D341Med (cell line): ENCODE measurements at places on chromosomes 1 and 21.
A peak's percentile ranks its signal among the peaks of the same experiment; 100 is the strongest.

DNA sequence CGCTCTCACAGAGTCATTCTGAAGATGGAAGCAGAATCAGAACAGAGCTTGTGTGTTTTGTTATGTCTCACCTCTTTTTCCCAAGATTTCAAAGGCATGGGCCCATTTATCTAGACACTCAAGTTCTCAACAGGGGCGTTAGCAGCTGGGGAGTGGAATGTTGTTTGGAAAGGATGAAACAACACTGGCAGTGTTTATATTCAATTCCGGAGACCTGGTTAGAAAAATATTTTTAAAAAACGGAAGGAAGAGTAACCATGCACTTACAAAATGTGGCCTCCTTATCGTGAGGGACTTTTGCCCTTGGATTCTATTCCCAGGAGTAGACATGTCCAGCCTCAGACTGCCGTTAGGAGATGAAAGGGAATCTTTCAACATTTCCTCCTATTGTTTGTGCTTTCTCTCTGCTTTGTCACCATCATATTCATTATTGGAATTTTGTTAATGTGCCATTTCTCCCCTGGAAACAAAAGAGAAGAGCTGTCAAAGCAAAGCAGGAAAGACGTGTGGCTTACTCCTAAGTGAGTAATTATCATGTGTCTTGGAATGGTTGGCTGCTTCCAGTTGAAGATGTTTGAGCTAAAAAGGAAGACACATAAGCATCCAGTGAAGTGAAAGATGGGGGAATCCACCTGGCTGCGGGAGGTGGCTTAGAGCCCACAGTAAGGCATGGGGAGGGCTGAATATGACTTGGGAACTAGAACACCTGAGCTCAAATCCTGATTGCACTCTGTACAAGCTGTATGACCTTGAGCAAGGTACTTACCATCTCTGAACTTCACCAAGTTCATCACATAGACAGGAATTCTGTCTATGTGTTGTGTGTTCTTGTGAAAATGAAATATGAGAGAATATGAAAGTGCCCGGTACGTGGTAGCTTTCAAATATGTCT, 71.7 kb upstream of the JUN start:
- DNase-seq, result no peak

DNA sequence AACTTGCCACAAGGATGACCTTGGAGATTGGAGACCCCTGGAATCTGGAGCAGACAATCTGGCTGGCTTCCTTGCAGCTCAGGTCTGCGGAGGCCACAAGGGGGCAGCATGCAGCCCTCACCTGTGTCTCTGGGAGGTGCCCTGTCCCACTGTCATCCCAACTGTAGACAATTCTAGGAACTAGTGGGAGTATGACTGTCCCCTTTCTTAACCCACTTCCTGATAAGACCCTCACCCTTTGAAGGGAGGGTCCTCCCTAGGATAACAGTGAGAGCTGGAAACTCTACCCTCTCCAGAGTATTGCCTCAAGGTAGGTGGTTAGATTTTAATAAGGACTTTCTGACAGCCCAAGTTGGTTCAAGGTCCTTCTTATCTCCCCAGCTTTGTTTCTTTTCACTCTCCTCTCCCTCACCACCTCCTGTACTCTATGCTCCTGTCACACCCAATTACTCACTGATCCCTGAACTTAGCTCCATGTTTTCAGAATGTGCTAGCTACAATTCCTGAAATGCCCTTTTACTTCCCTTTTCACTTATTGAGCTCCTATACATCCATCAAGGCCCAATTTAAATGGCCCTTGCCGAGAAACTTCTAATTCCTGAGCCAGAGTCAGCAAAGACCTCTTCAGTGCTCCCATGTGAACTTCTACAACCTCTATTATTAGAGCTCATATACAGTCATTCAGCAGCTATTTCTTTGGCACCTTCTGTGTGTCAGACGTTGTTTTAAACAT, 9.2 kb upstream of the KCNQ4 start:
- peak; percentile 73 for DNase-seq

- DNase-seq, result no peak
Observed at GRCh38 chr1:202202500-202203168, 9.0 kb downstream of the LGR6 start.

GRCh38 chr1:156666862-156667609, 10.2 kb downstream of the NES start:
- DNase-seq, result no peak

DNA sequence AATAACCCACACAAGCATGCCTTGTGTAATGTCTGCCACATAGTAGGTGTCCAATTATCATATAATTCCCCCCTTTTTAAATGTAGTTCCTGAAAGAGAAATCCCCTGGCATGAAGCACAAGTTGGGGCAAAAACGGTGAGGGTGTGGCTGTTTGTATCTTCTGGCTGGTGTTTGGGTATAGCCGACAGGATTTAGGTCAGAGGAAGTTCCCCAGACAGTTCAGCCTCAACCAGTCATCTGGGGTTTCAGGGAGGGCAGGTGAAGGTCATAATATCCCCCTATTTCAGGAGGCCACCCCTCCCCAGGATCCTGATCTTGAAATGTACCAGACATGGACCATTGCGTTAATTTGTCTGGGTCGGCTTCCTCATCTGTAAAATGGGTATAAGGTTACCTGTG, 29.1 kb upstream of the JUN start:
- DNase-seq, result no peak

DNA sequence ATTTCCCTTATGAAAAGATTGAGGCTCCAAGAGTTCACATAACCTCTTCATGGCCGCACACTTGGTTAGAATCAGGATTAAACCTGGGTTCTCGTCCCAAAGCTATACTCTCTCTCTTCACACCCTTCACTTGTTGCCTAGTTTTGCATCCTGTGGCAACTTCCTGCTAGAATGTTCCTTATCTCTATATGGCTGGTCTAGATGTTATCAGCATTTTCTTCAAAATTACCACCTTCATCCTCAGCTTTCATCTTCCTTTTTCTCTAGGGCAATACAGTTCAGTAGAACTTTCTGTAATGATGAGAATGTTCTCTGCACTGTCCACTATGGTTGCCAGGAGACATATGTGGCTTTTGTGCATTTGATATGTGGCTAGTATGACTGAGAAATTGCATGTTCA, 31.1 kb upstream of the BCAR3 start:
- no peak for DNase-seq

GRCh38 chr1:205791568-205792180, 16.4 kb upstream of the RAB29 start:
- DNase-seq, result peak; percentile 87

GRCh38 chr21:28518630-28519029, 474.0 kb downstream of the LTN1 start:
- no peak for DNase-seq

GRCh38 chr1:1359664-1360468, 1.5 kb upstream of the MXRA8 start:
- DNase-seq, result no peak
